ENCODE measurements at places on chromosomes 7 and 10.

DNA sequence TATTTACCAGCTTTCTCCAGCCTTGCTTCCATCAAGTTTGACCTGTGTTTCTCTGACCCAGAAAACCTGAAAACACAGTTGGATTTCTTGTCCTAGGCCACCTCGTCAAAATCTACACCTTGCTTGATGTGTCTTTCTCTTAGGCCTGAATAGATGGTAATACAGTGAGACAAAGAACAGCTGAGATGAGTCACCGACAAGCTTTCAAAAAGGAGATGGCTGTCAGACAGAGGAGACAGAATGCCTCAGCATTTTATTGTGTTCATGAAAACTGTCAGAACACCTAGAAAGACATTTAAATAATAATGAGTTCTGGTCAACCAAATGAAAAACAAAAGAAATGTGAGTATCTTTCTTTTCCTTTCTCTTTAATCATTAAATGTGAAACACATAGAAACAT lies 119.7 kb upstream of the SORCS1 start:
- DNase-seq: no peak

DNA sequence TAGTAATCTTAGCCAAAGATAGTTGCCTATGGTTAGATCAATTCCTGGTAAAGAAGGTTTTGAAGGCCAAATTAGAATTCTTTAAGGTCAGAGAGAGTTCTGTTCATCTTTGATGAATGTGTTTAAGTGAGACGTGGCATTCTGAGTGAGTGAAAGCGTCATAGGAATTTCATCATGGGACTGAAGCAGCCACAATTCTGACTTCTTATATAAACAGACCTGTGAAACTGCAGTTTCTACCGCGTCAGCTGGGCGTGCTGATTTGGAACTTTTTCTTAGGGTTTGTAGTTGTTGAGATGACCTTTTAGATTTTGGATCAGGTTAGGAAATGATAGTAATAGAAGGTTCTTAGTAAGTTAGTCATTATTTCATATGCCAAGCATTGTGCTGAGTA lies 103.8 kb downstream of the CNNM2 start:
- no peak for DNase-seq

GRCh38 chr10:12019283-12019971 lies 23.2 kb downstream of the UPF2 start:
- DNase-seq: no peak

GRCh38 chr7:66263936-66264335 lies 58.8 kb downstream of the TPST1 start:
- no peak for DNase-seq

DNA sequence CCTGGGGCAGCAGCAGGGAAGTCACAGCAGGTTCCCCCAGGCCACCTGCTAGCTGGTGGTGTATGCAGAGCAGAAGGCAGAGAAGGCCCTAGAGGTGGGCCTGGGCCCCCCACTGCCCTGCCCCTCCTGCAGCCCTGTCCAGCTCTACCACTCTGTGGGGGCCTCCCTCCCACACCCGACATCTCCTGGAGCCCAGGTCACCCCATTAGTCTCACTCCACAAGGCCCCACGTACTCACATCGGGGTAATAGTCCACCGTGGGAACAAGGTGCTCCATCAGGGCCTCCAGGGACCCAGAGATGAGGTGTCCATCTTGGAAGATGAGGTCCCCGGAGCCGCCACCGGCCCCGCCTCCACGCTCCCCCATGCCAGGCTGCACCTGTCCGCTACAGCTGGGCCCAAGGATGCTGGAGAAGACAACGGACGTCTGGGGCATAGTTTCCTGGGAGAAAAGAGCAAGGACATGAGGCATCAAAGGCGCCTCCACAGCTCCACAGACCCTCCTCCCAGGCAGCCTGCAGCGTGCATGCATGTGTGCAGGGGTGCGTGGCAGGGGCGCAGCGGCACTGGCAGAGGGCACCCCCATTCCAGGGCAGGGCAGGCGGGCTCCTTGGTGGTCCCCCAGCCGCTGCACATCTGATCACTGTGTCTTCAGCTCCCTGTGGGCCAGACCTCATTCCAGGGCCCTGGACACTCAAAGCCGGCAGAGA lies 61.0 kb downstream of the RASGEF1A start:
- no peak for DNase-seq

- peak; percentile 52 for DNase-seq
Observed at GRCh38 chr10:70575874-70576802, 26.4 kb downstream of the PRF1 start.

GRCh38 chr10:71582019-71582418 lies 137.6 kb downstream of the C10orf105 start:
- no peak for DNase-seq

DNA sequence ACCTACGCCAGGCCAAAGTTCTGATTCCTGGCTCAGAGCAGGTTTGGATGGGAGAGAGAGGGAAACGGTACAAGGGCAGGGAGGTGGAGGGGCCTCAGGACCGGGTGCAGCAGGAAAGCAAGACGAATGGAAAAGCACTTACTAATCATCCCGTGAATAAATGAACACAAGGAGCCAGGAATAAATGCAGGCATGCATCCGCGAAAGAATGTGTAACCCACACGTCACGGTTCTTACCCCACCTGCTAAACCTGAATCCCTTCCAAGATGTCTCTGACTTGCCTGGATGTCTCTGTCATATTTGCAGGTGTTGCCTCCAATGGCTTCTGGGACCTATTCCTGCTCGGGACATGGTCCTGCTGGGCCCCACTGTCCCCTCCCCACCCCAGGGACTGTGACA lies 335.2 kb upstream of the RNF32 start:
- DNase-seq: no peak

DNA sequence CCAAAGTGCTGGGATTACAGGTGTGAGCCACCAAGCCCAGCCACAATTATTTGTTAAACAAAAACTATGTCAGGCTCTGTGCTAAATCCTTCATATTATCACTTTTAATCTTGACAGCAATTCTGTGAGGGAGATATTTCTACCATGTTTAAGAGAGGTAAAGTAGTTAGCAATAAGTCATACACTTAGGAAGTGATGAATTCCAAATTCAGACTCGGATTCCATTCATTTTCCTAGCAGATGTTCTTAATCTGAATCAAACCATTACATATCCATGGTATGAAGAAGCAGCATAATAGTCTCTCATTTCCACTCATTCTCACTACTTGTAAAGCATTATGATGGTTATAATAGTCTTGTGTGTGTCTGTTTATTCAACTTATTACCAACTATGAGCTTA lies 2.9 kb upstream of the CD36 start:
- DNase-seq: no peak

DNA sequence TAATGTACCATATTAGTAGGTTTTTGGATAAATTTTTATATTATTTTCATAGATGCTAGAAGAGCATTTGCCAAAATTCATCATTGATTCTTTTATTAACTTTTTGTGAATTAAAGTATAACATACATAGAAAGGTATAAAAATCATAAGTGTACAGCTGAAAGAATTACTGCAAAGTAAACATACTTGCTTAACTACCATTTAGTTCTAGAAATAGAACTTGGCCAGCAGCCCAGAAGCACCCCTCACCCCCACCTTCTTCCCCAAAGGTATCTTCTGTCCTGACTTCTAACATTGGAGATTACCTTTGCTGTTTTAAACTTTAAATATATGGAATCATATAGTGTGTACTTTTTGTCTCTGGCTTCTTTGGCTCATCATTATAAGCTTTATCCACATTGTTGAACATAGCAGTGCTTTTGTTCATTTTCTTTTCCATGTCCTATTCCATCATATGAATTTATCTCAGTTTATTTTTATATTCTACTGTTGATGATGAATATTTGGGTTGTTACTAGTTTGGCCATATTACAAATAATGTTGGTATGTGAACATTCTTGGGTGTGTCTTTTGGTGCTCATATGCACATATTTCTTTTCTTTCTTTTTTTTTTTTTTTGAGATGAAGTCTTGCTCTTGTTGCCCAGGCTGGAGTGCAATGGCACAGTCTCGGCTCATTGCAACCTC lies 142.8 kb downstream of the ADK start:
- DNase-seq: no peak

GRCh38 chr7:45239486-45239885 lies 81.9 kb downstream of the RAMP3 start:
- DNase-seq: no peak
